NCI-H1105 (cell line): ENCODE measurements at places on chromosomes 16 and 17.

- DNase-seq: no peak
Observed at GRCh38 chr17:12362853-12363455, 302.7 kb upstream of the MYOCD start.

DNA sequence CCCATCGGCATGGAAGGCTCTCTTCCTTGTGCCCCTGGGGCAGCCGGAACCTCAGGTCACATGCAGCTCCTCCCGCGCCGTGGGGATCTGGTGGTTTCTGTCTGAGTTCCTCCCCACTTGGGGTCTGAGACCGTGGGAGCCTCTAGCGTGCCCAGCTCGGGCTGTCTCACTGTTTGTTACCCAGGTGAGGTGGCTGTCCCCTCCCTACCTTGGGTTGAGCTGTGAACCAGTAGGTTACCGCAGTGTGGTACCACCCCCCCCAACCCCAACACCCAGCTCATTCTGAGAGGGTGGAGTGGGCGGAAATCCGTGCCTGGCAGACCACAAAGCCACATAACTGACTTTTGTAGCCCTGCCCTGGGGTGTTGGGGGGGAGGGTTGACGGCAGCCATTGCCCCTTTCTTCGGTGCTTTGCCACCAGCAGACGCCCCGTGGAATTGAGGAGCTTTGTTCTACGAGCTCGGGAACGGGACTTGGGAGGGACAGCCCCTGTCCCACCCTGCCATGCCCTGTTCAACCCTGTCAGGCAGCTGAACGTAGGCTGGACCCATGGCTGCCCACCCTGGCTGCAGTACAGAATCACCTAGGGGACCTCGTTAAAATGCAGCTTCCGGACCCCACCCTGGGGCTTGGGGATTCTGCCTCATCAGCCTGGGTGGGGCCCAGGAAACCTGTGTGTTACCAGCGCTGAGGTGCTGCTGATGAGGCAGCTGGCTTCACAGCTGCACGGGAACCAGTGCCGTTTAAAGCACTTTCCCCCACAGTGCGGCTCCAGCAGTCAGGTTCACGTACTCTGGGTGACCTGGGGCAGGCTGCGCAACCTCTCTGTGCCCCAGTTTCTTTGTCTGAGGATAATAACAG is 18.5 kb downstream of the RAP1GAP2 start:
- no peak for DNase-seq

- no peak for DNase-seq
Observed at GRCh38 chr16:85136213-85136701, 24.0 kb upstream of the CIBAR2 start.

- no peak for DNase-seq
Observed at GRCh38 chr17:29749045-29749825, 126.5 kb upstream of the CORO6 start.

GRCh38 chr17:27038676-27039075 is 255.2 kb upstream of the WSB1 start:
- DNase-seq: peak; percentile 10

GRCh38 chr17:4032738-4033137 is 68.5 kb upstream of the ATP2A3 start:
- no peak for DNase-seq

- DNase-seq: no peak
Observed at GRCh38 chr17:50619489-50619888, 15.2 kb upstream of the ABCC3 start.

GRCh38 chr16:31268033-31268365 is 8.2 kb downstream of the ITGAM start:
- no peak for DNase-seq

DNA sequence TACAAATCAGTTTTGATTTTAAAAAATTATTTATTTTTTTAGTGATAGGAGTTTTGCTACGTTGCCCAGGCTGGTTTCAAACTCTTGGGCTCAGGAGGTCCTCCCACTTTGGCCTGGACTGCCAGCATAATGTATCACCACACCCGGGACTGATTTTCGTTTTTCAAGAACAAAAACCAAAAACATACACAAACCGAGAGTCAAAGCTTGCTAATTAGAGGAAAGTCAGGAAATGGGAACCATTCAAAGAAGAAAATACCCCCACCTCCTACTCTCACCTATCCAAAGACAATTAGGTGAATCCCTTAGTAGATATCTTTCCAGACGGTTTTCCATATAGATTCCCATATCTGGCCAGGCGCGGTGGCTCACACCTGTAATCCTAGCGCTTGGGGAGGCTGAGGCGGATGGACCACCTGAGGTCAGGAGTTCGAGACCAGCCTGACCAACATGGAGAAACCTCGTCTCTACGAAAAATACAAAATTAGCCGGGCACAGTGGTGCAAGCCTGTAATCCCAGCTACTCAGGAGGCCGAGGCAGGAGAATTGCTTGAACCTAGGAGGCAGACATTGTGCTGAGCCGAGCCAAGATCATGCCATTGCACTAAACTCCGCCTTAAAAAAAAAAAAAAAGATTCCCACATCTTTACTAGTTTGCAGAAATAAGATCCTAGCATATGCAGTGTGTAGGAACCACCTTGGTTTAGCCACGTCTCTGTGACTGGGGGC is 883 bp upstream of the SPN start:
- DNase-seq: no peak

- peak; percentile 17 for DNase-seq
Observed at GRCh38 chr16:4052801-4053293, 63.4 kb downstream of the ADCY9 start.

- no peak for DNase-seq
Observed at GRCh38 chr16:66802159-66802558, 775 bp upstream of the TERB1 start.

- DNase-seq: no peak
Observed at GRCh38 chr16:83449861-83450260, 357.9 kb upstream of the HSBP1 start.

- no peak for DNase-seq
Observed at GRCh38 chr17:74816905-74817620, 40.9 kb upstream of the NAT9 start.

GRCh38 chr17:73262676-73263642 is 1.3 kb upstream of the CPSF4L start:
- DNase-seq: no peak

- no peak for DNase-seq
Observed at GRCh38 chr17:5226940-5227878, 7.5 kb downstream of the SCIMP start.

GRCh38 chr16:4412159-4412558 is 4.2 kb downstream of the CORO7 start:
- DNase-seq: no peak

- no peak for DNase-seq
Observed at GRCh38 chr17:18230288-18231141, 5.1 kb downstream of the LLGL1 start.

DNA sequence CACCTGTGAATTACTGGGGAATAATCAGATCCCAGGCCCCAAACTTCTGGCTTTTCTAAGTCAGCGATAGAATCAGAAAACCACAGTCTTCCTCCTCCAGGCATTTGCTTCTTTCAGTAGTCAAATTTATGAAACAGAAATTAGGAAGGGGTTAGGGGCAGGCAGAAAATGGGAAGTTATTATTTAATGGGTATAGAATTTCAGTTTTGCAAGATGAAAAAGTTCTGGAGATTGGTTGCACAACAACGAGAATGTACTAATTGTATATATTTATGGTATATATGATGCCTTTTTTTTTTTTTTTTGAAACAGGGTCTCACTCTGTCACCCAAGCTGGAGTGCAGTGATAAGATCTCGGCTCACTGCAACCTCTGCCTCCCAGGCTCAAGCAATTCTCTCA is 23.5 kb downstream of the ORC6 start:
- DNase-seq: no peak

- no peak for DNase-seq
Observed at GRCh38 chr16:84505249-84506187, 1.1 kb upstream of the MEAK7 start.

DNA sequence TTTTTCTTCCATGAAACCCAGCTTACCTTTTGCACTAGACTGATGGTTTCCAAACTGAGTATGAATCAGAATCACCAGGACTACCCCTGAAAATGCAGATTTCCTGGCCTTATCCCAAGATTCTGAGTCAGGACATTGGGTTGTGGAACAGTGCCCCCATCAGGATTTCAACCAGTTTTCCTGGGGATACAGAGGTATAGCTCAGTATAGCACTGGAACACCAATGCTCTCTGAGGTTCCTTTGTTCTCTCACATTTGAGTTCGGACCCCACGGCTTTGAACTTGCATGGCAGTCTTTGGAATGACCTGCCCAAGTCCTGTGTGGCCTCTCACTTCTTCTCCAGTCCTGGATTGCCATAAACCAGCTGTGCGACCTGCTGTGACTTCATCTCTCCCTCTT is 12.8 kb upstream of the CCL8 start:
- no peak for DNase-seq

GRCh38 chr17:74156878-74157277 is 46.6 kb upstream of the RPL38 start:
- no peak for DNase-seq

- no peak for DNase-seq
Observed at GRCh38 chr17:82931699-82932517, 92.1 kb upstream of the ZNF750 start.
